Chondrocyte (in vitro differentiated cells): ENCODE measurements at places on chromosomes 12 and 14. TPM values are rescaled to one million over a fixed set of nuclear protein-coding genes. Genes with fewer than 3 reads are reported as not detected.

GRCh38 chr12:48863291-48863690 lies 2.4 kb downstream of the RND1 start:
- peaks cover 31% of the 10 kb centered on the region for H3K27me3 ChIP-seq
- H3K27ac ChIP-seq = no peak overlapping the region
- DNase-seq = no peak
- no peaks in the 10 kb centered on the region for H3K36me3 ChIP-seq

DNA sequence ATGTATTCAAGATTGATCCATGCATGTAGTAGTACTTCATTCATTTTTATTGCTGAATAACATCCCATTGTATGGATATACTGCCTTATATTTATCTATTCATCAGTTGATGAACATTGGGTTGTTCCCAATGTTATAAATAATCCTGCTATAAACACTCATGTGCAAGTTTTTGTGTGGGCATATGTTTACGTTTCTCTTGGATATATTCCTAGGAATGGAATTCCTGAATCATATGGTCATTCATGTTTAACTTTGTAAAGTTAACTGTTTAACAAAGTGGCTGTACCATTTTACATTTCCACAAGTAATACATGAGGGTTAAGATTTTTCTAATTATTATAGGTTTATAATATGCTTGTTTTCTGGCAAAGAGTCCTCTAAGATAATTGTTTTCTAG lies 1568.2 kb upstream of the SEL1L start:
- no peaks in the 10 kb centered on the region for H3K36me3 ChIP-seq
- H3K27me3 ChIP-seq = no peaks in the 10 kb centered on the region
- H3K27ac ChIP-seq = no peak overlapping the region
- DNase-seq = no peak

DNA sequence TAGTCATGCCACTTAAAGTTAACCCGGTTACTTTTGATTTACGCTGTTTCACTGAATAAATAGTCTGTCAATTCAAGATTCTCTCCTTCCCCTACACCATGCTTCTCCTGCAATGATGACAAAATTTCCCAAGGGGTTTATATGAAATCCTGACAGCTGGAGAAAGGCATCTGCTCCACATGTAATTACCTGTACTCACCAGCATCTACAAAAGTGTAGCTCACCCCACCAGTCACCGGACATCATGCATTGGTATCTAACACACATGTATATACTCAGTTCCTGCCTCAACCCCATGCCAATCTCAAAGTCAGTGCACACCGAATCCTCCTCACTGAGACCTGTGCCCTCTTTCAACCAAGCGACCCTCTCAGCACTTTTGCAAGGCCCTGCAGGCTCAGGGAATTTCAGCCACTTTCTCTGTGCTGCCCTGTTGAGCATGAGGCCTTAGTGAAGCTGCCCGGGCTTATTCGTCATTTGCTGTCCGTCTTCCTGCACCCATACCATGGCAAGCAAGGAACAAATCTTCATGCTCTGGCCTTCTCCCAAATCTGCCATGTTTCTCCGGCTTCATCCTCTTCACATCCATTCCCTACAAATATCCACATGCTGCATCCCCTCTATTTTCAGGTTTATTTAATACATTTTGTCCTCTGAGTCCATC lies 131.6 kb downstream of the SEC23A start:
- H3K4me3 ChIP-seq = no peak overlapping the region
- no peak overlapping the region for H3K27ac ChIP-seq
- no peaks in the 10 kb centered on the region for H3K27me3 ChIP-seq

DNA sequence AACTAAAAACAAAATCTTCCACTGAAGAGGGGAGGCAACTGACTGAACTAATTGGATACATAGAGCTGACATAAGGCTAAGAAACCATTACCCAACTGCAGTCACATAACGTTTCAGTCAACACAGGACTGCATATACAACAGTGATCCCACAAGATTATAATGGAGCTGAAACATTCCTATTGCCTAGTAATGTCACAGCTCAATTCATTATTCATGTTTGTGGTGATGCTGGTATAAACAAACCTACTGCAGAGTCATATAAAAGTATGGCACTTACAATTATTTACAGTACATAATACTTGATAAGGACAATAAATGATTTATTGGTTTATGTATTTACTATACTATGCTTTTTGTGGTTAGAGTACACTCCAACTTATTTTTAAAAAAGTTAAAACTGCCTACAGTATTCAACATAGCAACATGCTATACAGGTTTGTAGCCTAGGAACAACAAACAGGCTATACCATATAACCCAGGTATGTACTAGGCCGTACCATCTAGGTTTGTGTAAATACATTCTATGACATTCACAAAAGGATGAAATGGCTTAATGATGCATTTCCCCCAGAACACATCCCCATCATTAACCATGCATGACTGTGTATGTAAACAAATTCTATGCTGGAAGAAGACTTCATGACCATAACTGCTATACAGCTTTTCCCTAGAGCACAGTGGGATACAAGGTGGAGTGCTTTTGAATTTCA lies 4.3 kb downstream of the NAP1L1 start:
- H3K36me3 ChIP-seq = peaks cover 8% of the 10 kb centered on the region
- H3K27ac ChIP-seq = peak overlapping the region; percentile 57
- H3K27me3 ChIP-seq = no peaks in the 10 kb centered on the region
- DNase-seq = no peak
- H3K4me1 ChIP-seq = peaks cover 67% of the 10 kb centered on the region

Gene WDHD1
- 7.1 to 15.0 TPM (median 7.6 TPM) in 3 replicates for total RNA-seq

DNA sequence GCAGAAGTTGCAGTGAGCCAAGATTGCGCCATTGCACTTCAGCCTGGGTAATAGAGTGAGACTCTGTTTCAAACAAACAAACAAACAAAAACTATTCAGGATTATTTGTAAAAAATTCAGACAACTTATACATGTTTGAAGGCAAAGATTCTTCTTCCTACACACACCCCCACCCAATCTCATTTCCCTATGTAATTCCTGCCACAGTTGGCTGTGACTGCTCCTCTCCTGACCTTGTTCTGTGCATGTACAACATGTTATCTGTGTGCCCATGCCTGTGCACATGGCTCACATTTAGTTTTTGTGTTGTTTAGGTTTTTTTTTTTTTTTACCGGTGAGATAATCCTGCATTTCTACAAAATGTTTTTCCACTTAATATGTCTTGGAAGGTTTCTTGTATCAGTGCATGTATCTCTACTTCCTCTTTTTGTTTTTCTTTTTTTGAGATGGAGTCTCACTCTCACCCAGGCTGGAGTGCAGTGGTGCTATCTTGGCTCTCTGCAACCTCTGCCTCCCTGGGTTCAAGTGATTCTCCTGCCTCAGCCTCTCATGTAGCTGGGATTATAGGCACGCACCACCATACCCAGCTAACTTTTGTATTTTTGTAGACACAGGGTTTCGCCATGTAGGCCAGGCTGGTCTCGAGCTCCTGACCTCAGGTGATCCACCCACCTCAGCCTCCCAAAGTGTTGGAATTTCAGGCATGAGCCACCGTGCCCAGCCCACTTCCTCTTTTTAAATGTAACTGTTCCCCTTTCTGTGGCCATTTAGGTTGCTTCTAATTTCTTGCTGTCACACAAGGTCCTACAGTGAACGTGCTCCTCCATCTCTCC lies 8.7 kb downstream of the CFAP251 start:
- no peak overlapping the region for H3K4me3 ChIP-seq
- H3K27me3 ChIP-seq = no peaks in the 10 kb centered on the region
- peaks cover 11% of the 10 kb centered on the region for H3K36me3 ChIP-seq

DNA sequence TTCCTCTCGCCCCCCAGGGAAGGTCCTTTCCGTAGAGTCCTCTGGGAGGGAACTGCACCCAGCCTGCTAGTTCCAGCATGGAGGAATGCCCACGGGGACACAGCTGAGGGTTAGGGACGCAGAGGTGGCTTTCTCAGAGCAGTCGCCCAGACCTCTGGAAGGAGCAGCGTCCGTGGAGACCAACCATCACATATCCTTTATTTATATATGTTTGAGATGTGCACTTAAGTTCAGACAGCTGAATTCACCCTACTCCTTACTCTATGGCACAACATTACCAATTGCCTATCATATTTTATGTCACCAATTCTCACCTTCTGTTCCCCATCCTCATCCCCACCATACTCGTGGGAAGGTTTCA lies 305.6 kb upstream of the DIO3 start:
- H3K27me3 ChIP-seq = peaks cover 55% of the 10 kb centered on the region
- no peaks in the 10 kb centered on the region for H3K36me3 ChIP-seq
- no peak for DNase-seq
- H3K4me3 ChIP-seq = no peak overlapping the region
- no peaks in the 10 kb centered on the region for H3K4me1 ChIP-seq
- H3K27ac ChIP-seq = no peak overlapping the region

DNA sequence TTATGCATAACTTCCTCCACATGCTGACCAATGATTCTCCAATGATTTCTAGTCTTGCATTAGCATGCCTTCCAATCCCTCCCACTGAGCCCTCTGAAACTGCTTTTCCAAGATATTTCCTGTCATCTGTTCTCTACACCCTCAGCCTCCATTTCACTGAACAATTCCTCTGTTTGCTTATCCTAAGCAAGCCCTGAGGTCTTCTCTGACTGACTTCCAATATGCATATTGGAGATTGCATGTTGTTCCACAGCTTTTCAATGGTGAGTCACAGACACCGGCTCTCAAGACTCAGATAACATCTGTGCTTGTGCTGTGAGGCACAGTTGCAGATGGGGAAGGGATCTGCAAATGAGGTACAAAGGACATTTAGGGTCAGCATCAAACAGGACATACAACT lies 141.0 kb downstream of the SLC16A7 start:
- no peaks in the 10 kb centered on the region for H3K36me3 ChIP-seq
- H3K27me3 ChIP-seq = no peaks in the 10 kb centered on the region
- H3K4me1 ChIP-seq = peaks cover 17% of the 10 kb centered on the region
- no peak for DNase-seq
- no peak overlapping the region for H3K27ac ChIP-seq

DNA sequence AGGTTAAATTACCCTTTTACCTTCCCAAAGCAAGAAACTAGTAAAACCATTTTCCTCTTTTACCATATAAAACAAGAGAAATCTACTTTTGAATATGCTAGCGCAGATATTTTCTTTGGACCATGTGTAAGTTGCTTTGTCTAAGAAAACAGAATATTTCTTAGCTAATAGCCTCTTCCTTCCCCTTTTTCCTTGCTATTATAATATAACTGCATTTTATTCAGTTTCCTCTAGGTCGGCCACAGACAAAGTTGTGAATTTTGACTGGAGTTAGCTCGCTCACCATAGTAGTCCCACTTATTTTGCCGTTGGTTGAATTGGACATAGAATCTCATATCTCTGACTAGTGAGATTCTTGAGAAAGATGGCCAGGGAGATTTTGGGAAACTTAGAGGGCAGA lies 115.6 kb downstream of the PLEKHA5 start:
- H3K27ac ChIP-seq = no peak overlapping the region
- no peak overlapping the region for H3K4me3 ChIP-seq
- DNase-seq = no peak
- H3K27me3 ChIP-seq = no peaks in the 10 kb centered on the region
- H3K36me3 ChIP-seq = no peaks in the 10 kb centered on the region

- no peak overlapping the region for H3K4me3 ChIP-seq
- H3K36me3 ChIP-seq = peaks cover 5% of the 10 kb centered on the region
- H3K4me1 ChIP-seq = no peaks in the 10 kb centered on the region
- H3K27me3 ChIP-seq = no peaks in the 10 kb centered on the region
- H3K27ac ChIP-seq = no peak overlapping the region
- no peak for DNase-seq
Observed at GRCh38 chr12:26467351-26467750, 272.0 kb downstream of the SSPN start.

Gene KCNH5
- not detected in 3 replicates for total RNA-seq

Gene E2F7
- 2.0 to 5.0 TPM (median 2.8 TPM) in 3 replicates for total RNA-seq

- peaks cover 10% of the 10 kb centered on the region for H3K4me1 ChIP-seq
- no peak for DNase-seq
- peaks cover 11% of the 10 kb centered on the region for H3K27me3 ChIP-seq
- H3K36me3 ChIP-seq = no peaks in the 10 kb centered on the region
Observed at GRCh38 chr14:65187421-65188049, 85.2 kb upstream of the MAX start.

- H3K4me1 ChIP-seq = no peaks in the 10 kb centered on the region
- no peaks in the 10 kb centered on the region for H3K36me3 ChIP-seq
- no peak overlapping the region for H3K4me3 ChIP-seq
- H3K27me3 ChIP-seq = peaks cover 1% of the 10 kb centered on the region
Observed at GRCh38 chr12:25775968-25776367, 182.5 kb upstream of the RASSF8 start.

GRCh38 chr14:56805992-56806727 lies 4.1 kb downstream of the OTX2 start:
- peaks cover 18% of the 10 kb centered on the region for H3K4me1 ChIP-seq
- H3K27me3 ChIP-seq = peaks cover 89% of the 10 kb centered on the region
- H3K36me3 ChIP-seq = peaks cover 6% of the 10 kb centered on the region
- no peak overlapping the region for H3K4me3 ChIP-seq
- DNase-seq = no peak
- no peak overlapping the region for H3K27ac ChIP-seq

GRCh38 chr12:116245189-116245588 lies 32.3 kb downstream of the MED13L start:
- peak overlapping the region; percentile 7 for H3K4me3 ChIP-seq
- no peak for DNase-seq
- H3K36me3 ChIP-seq = peaks cover 4% of the 10 kb centered on the region
- H3K27me3 ChIP-seq = no peaks in the 10 kb centered on the region

DNA sequence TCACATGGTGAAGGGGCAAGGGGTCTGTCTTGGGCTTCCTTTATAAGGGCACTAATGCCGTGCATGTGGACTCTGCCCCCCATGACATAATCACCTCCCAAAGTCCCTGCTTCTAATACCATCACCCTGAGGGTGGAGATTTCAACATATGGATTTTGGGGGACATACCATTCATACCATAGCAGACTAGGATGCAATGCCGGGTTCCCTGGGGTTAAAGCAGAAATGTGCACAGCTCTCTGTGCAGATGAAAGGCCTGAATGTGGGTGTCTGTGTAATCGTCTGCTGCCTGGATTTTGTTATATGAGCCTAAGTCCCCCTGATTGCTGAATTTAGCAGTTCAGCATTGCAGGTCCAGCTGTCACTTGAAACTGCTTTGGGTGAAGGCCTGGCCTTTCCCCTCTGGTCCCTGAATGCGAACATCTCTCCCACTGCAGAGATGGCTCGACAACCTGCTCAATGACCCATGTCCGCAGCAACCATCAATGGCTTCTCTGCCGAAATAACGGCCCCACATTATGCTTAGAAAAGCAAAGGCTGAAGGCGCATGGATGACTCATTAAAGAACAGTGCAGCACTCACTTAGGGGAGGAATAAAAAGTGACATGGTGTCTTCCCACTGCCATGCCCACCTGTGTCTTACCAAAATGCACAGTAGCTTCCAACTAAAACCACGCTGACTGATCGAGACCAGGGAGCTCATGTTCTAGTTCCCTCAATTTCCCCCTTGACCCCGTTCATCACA lies 286.3 kb downstream of the DPF3 start:
- peak overlapping the region; percentile 83 for H3K27ac ChIP-seq
- no peak overlapping the region for H3K4me3 ChIP-seq
- no peaks in the 10 kb centered on the region for H3K27me3 ChIP-seq
